ENCODE measurements at places on chromosomes 3 and 15.

- no peak for DNase-seq
Measured at GRCh38 chr15:51223771-51224229, 114.6 kb downstream of the CYP19A1 start.

DNA sequence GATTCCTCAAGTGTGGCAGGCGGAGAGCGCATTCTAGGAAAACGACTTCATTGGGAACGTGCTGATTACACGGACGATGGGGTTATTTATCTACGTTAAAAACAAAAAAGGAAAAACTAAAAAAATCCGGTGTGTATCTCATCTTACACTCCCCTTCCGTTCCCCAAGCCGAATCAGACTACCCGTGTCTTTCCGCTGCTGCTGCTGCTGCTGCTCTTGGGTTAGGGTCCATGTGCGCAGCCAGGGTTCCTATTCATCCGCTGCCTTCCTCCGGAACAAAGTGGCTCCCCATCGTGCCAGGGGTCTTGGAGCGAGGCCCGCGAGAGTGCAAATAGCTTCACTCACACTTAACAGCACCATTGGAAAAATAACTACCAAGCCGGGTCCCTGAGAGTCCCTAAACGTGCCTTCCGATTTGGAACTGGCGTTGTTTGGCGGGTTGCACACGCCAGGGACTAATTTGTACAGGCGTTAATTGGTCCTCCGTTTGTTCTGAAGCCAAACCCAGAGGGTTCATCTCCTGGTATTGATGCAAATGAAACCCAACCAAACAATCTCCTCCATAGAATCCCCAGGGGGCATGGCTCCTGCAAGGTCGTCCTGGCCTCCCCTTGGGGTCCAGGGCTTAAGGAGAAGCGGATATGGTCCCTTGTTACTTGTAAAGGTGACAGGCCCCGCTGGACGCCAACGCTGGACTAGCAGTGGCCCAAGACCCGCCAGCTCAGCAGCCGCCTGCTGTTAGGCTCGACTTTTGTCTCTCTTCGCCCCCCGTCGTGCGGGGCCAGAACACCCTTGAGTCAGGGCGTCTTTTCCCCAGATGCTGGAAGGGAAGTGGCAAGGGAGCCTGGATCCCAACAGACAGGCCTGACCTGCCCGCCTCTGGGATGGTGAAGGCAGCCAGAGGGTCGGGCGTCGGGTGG is 11.0 kb upstream of the ONECUT1 start:
- DNase-seq = no peak

DNA sequence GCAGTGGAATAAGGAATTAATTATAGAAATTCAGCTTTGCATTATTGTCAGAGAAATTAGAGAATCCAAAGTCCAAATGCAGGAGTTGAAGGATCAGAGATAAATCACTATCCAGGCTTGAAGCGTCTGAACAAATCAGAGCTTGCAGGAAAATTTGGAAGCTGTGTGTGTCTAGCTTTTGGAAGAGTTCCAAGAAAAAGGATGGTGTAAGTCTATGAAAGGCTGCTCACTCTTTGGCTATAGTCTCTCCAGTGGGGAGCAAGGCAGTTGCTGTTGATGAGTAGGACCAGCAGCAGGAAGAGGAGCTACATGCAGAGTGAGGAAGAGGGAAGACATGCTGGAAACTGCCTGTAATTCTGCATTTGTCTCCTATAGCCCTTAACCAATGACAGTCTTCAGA is 464.3 kb upstream of the GRM7 start:
- no peak for DNase-seq

DNA sequence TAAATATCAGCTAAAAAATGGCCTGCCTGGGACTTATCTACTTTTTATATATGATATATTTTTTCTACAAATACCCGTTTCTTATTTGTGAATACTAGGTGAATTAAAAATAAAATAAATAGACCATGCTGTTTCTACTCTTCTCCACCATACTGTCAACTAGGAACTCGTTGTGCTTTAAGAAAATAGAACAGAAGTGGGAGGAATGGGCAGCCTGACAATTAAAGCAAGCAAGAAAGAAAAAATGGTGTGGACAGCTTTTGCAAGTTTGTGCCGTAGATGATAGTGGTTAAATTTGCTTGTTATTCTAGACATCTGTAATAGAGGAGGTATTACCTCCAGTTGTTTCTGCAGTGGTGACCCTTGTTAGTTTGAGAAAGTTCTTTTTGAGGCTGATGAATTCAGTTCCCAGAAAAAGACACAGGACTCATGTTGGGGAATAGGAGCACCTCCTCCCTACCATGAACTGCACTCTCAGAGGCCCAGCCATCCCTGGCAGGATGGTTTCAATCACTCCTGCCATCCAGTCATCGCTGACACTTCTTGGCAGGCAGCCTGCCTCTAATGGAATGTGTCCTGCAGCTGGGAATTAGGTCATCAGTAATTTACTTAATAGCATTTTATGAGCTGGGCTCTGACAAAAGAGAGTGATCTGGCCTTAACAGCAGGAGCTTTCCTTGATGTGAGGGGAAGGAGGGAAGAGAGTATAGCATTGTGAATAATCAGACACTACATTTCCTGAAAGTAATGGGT is 105.0 kb upstream of the GAP43 start:
- no peak for DNase-seq

DNA sequence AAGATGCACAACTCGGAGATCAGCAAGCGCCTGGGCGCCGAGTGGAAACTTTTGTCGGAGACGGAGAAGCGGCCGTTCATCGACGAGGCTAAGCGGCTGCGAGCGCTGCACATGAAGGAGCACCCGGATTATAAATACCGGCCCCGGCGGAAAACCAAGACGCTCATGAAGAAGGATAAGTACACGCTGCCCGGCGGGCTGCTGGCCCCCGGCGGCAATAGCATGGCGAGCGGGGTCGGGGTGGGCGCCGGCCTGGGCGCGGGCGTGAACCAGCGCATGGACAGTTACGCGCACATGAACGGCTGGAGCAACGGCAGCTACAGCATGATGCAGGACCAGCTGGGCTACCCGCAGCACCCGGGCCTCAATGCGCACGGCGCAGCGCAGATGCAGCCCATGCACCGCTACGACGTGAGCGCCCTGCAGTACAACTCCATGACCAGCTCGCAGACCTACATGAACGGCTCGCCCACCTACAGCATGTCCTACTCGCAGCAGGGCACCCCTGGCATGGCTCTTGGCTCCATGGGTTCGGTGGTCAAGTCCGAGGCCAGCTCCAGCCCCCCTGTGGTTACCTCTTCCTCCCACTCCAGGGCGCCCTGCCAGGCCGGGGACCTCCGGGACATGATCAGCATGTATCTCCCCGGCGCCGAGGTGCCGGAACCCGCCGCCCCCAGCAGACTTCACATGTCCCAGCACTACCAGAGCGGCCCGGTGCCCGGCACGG is 991 bp downstream of the SOX2 start:
- no peak for DNase-seq

DNA sequence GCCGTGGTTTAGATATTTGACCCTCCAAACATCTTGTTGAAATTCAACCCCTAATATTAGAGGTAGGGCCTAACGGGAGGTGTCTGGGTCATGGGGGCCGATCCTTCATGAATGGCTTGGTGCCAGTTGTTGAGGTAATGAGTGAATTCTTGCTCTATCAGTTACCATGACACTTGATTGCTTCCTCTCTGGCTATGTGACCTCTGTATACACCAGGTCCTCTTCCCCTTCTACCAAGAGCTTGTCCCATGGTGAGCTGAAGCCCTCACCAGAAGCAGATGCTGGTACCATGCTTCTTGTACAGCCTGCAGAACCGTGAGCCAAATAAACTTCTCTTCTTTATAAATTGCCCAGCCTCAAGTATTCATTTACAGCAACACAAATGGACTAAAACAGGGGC is 41.8 kb upstream of the TIPARP start:
- DNase-seq = no peak

DNA sequence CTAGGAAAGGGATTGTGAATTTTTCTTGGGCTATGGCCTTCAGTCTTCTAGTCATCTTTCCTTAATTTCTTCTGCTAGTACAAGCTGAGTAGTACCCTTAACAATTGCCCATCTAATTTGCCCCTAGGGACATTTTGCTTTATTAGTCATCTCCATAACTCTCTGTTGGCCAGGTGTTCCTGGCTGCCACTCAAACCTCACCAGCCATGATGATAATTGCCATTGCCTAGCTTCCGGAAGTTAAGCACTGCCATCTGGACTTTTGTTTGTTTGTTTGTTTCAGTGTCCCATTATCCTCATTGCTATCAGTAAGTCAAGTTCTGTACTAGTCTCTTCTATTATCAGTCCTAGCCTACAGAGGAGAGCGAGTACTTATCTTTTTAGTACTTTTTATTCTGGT is 36.6 kb upstream of the UBL7 start:
- no peak for DNase-seq

DNA sequence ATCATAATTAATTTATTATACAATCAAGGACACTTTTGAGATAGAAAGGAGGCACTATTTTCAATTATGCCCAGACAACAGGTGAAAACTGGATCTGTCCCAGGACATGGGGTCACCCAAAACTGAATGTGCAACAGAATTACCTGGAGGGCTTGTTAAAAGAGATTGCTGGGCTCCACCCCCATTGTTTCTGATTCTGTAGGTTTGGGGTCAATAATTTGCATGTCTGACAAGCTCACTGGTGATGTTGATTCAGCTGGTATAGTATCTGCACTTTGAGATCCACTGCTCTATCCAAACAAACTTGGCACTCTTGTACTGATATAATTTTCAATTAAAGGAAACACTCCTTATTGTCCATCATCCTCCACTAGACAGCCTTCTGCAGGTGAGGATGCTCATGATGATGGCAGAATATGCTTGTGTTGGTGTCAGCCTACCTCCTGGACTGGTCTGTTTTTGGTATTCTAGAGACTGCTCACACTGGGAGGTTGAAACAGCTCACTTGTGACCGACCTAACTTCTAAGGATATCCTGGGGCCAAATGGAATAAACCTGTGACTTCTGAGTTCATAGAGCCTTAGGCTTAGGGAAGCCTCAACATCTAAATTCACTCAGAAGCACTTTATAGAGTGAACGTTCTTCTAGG is 2.2 kb downstream of the P2RY14 start:
- no peak for DNase-seq

- no peak for DNase-seq
Measured at GRCh38 chr3:69232482-69232881, 110.1 kb upstream of the LMOD3 start.

DNA sequence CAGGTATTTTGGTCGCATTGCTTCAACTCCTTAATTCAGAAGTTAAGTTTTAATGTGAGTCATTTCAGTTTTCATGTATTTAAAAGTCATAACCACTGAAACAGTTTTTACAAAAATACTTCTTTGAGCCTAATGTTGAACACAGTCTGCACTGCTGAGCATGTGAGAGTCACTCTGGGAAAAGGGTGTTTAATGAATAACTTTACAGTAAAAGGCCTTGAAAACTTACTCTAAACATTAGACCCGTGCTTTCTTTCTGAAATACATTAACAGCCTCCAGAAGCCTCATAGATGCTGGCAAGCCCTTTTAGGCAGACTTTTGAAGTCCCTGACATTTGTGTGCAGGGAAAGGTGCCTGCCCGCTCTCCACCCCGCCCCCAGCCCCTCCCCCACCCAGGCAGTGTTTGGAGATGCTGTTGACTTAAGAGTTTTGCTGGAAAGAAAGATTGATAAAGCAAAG is 68.9 kb upstream of the NR2F2 start:
- DNase-seq = no peak

- DNase-seq = no peak
Measured at GRCh38 chr15:68797191-68797590, 23.5 kb downstream of the ANP32A start.

GRCh38 chr3:1616744-1617143 is 481.9 kb upstream of the CNTN4 start:
- DNase-seq = no peak

DNA sequence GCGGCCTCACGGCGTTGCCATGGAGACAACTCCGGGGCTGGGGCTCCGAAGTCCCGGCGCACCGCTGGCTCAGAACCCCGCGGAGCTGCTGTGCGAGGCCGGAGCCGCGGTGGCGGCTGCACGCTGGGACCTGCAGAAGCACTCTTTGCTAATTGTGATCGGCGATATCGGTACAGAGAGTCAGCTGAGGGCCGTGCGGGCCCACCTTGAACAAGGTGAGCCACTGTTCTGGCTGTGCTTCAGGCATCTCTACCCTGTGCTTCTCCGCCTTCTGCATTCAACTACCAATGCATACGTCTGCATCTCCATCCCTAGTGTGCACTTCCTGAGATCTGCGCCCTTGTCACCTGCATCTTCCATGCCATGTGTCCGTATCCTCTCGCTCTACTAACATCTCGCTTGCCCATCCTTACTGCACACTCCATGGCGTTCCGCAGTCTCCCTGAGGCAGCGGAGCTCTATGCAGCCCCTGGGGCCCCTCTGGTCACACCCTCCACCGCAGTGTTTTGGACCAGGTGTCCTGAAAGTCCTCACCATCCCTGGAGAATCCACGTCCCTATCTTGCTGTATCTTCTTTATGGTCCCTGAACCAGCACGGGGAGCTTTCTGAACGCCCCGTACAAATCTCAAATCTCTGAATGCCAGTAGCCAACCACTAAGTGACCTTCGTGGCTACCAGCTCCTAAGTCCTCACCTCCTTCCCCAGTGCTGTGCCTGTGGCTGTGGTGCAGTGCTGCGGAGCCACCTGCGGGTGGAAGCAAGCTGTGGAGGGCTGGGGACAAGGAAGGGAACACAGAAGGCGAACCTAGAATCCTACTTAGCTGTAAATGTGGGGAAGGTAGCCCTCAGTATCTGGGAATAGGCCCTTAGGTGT is 6.2 kb upstream of the MAP1A start:
- DNase-seq = no peak

DNA sequence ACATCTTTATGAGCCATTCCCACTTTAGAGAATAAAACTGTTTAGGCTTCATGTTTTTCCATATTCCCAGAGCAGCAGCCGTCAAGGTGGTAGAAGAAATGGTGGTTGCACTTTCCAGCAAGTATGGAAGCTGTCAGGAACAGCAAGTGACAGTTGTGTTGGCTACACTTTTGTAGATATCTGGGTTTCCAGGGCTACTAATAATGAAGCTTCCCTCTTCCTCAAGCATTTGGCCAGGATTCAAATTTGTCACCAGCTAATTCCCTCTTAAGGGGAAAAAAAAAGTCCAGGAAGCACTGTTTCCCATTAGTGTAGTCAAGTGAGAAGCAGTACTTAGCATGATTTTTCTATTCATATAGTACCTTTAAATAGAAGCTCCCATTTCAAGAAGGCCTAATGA is 252.8 kb downstream of the IGSF11 start:
- no peak for DNase-seq

GRCh38 chr3:53236112-53236841 is 19.5 kb downstream of the TKT start:
- peak; percentile 18 for DNase-seq

DNA sequence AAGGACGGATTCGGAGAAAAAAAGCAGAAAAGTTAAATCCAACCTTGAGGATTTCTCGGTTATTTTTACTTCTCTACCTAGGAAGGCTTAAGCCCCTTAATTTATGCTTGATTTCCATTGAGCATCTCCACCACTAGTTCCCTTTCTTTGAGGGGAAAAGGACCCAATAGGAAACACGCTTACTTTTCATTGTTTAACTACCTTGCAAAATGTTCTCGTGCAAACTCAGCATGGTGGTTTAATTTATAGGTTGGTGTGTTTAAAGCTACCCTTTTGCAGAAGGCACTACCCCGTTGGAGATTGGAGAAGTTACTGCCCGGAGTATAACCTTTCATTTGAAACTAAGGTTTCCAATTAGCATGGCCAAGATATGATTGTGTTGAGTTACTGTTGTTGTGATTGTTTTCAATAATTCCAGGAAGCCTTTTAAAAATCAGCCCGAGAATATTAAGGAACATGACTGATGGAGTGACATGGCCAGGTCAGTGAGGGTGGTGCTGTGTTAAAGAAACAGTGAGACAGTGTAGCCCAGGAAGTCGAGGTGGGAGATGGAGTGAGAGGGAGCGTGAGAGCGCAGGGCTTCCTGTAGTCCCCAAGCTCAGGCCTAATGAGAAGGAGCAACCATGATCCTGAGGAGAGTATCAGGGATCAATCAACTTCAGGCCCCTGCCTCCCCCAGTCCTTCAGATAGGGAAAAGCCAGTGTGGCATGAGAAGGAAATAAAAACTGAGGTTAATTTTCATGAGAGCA is 76.6 kb downstream of the AQP9 start:
- DNase-seq = no peak

Measured in GOT3 (cell line).